ENCODE measurements at places on chromosomes 7 and 10. TPM values are rescaled to one million over a fixed set of nuclear protein-coding genes. Genes with fewer than 3 reads are reported as not detected.

- no peak for DNase-seq
- H3K27me3 ChIP-seq, result 0 out of 2 replicates have a peak, but pooled peaks cover 2% of the 10 kb centered on the region
- H3K4me1 ChIP-seq, result no peaks in the 10 kb centered on the region
- no peak overlapping the region for H3K4me3 ChIP-seq
Observed at GRCh38 chr7:72249106-72249505, 163.0 kb downstream of the CALN1 start.

GRCh38 chr7:25772802-25773201 is 379.2 kb upstream of the NFE2L3 start:
- no peak for DNase-seq
- no peaks in the 10 kb centered on the region for H3K27me3 ChIP-seq
- H3K36me3 ChIP-seq, result no peaks in the 10 kb centered on the region
- H3K4me1 ChIP-seq, result peaks cover 24% of the 10 kb centered on the region
- H3K27ac ChIP-seq, result no peak overlapping the region
- no peak overlapping the region for H3K4me3 ChIP-seq

Gene DENND11
- total RNA-seq, result 17.0 TPM

- no peak overlapping the region for H3K27ac ChIP-seq
- H3K27me3 ChIP-seq, result no peaks in the 10 kb centered on the region
- no peak overlapping the region for H3K4me3 ChIP-seq
- peaks cover 3% of the 10 kb centered on the region for H3K4me1 ChIP-seq
- DNase-seq, result no peak
Observed at GRCh38 chr7:108145401-108145800, 15.2 kb upstream of the LAMB4 start.

Gene HYAL4
- total RNA-seq, result not detected

GRCh38 chr7:937856-938484 is 16.5 kb downstream of the ADAP1 start:
- no peak for DNase-seq
- H3K27ac ChIP-seq, result no peak overlapping the region
- no peaks in the 10 kb centered on the region for H3K27me3 ChIP-seq
- H3K36me3 ChIP-seq, result no peaks in the 10 kb centered on the region

Gene TCF7L2
- 19.4 TPM for total RNA-seq

DNA sequence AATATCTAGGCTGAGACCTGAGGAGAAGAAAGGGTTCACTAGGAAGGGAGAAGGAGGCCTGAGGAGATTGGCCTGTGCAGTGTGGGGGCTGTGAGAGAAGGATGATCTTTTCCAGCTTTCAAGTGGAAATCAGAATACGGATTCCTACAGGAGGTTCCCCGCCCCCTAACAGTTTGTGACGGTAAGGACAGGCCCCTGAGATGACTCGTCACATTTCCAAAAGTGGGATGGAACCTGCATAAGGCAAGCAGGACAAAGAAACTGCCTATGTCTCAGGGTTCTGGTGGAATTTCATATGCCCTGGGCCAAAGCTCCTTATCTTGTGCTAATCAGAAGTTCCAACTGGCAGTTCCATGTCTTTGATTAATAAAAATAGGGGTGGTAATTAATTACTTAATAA is 275.6 kb downstream of the SNX10 start:
- no peak overlapping the region for H3K4me3 ChIP-seq
- no peak for DNase-seq
- no peak overlapping the region for H3K27ac ChIP-seq
- no peaks in the 10 kb centered on the region for H3K4me1 ChIP-seq

Gene OR9A2
- total RNA-seq, result not detected

Gene DDX56
- total RNA-seq, result 88.5 TPM

GRCh38 chr7:76358481-76359110 is at the start of gene YWHAG:
Gene YWHAG, minus strand, starts transcription at chr7:76358991. Its CDS starts 183 bp downstream, at chr7:76358808.
- H3K27me3 ChIP-seq, result no peaks in the 10 kb centered on the region
- peak within 1 kb of the TSS; percentile 96 for H3K4me3 ChIP-seq
- H3K36me3 ChIP-seq, result peaks cover 36% of the 10 kb centered on the region
- H3K27ac ChIP-seq, result peak within 1 kb of the TSS; percentile 93
- DNase-seq, result peak; percentile 91
- peaks cover 5% of the 10 kb centered on the region for H3K4me1 ChIP-seq

DNA sequence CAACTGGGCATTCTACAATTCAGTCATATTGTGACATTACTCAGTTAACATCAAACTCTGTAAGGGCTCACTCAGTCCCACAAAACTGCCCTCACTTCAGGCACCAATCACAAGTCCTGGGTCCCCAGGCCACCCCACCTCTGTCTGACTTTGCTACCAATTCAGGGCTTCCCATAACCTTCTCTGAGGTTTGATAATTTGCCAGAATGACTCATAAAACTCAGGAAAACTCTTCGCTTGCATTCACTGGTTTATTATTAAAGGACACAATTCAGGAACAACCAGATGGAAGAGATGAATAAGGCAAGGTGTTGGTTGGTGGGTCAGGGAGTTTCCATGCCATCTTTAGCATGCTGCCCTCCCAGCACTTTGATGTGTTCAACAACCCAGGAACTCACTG is 41.3 kb downstream of the AVL9 start:
- H3K4me1 ChIP-seq, result peaks cover 6% of the 10 kb centered on the region
- no peak for DNase-seq
- no peaks in the 10 kb centered on the region for H3K36me3 ChIP-seq
- no peak overlapping the region for H3K27ac ChIP-seq
- no peak overlapping the region for H3K4me3 ChIP-seq

Gene ANKRD7
- 0.93 TPM for total RNA-seq

- no peak for DNase-seq
- no peaks in the 10 kb centered on the region for H3K27me3 ChIP-seq
- no peaks in the 10 kb centered on the region for H3K4me1 ChIP-seq
- H3K27ac ChIP-seq, result no peak overlapping the region
- no peaks in the 10 kb centered on the region for H3K36me3 ChIP-seq
Observed at GRCh38 chr7:112124061-112124766, 82.0 kb downstream of the DOCK4 start.

Gene HDAC9
- total RNA-seq, result 1.4 TPM

Gene NPFFR1
- total RNA-seq, result not detected

DNA sequence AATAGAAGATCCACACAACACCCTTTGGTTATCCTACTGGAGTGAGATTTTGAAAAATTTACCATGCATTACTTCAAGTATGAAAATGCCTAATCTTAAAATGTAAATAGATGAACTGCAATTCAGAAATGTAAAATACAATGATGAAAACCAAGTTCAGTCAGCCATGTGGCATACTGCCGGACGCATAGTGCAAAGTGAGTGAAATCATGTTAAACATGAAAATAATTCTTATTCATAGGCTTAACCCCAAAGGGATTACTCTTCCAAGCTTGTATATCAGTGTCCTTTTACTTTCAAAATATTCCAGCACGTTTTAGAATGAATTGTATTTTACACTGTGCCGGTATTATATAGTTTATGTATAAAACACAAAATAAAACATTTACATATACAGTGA is 99.8 kb downstream of the THSD7A start:
- no peak overlapping the region for H3K27ac ChIP-seq
- no peaks in the 10 kb centered on the region for H3K36me3 ChIP-seq
- no peaks in the 10 kb centered on the region for H3K4me1 ChIP-seq

GRCh38 chr10:110852255-110852896 is 19.4 kb upstream of the PDCD4 start:
- H3K4me1 ChIP-seq, result peaks cover 3% of the 10 kb centered on the region
- no peaks in the 10 kb centered on the region for H3K36me3 ChIP-seq
- no peak for DNase-seq
- H3K27me3 ChIP-seq, result no peaks in the 10 kb centered on the region
- no peak overlapping the region for H3K4me3 ChIP-seq

DNA sequence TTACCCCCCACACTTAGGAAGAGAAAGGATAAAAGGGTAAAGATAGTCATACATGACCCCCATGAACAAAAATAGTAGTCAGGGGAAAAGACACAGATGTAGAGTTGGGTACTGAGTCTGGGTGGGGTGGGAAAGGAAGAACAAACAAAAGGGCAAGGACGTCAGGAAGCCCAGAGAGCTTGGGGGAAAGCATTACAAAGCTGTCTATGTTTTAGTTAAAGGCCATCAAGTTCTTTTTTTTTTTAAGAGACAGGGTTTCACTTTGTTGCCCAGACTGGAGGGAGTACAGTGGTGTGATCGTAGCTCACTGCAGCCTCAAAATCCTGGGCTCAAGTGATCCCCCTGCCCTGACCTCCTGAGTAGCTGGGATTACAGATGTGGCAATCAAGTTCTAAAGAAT is 98.4 kb upstream of the PDLIM1 start:
- no peak overlapping the region for H3K4me3 ChIP-seq
- DNase-seq, result no peak
- no peaks in the 10 kb centered on the region for H3K27me3 ChIP-seq
- no peak overlapping the region for H3K27ac ChIP-seq

Gene GPR15LG
- total RNA-seq, result not detected

DNA sequence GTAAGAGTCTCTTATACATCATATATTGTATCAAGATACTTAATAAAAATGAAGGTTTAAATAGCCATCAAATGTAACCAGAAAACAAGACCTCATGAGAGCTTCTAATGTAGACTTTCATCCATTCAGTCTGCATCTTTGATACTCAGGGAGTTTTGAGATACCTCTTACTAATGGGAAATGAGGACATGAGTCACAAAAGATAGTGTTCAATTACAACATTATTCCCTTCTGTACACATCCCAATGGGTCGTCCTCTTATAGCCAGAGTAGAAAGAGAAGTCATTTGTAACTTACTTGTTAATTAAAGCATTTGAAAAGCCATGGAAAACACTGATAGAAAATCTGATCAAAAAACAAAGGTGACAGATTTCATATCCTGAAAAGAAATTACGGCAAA is 19.4 kb downstream of the SHTN1 start:
- no peak for DNase-seq
- H3K4me3 ChIP-seq, result no peak overlapping the region
- no peak overlapping the region for H3K27ac ChIP-seq
- no peaks in the 10 kb centered on the region for H3K36me3 ChIP-seq

- H3K27ac ChIP-seq, result no peak overlapping the region
- peak; percentile 66 for DNase-seq
- H3K4me1 ChIP-seq, result no peaks in the 10 kb centered on the region
- no peaks in the 10 kb centered on the region for H3K36me3 ChIP-seq
- H3K27me3 ChIP-seq, result peaks cover 3% of the 10 kb centered on the region
Observed at GRCh38 chr7:137454246-137454724, 110.8 kb upstream of the PTN start.

DNA sequence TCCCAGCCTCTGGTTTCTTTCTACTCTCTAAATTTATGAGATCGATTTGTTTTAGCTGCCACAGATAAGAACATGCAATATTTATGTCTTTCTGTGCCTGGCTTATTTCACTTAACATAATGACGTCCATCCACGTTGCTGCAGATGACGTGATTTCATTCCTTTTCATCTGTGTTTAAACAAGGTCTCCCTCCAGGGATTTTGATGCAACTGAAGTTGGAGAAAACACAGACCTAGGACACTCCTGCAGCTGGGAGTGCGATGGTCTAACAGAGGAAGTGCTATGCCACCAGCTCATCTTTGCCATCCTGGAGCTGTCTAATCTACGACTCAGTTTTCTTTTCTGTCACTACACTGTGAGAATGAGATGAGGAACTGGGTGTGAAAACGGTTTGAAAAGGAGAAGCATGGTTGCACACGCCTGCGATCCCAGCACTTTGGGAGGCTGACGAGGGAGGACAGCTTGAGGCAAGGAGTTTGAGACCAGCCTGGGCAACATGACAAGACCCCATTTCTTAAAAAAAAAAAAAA is 1.5 kb upstream of the KCTD7 start:
- H3K27me3 ChIP-seq, result no peaks in the 10 kb centered on the region
- H3K4me3 ChIP-seq, result no peak overlapping the region
- no peaks in the 10 kb centered on the region for H3K4me1 ChIP-seq
- H3K27ac ChIP-seq, result no peak overlapping the region
- H3K36me3 ChIP-seq, result no peaks in the 10 kb centered on the region
- no peak for DNase-seq

DNA sequence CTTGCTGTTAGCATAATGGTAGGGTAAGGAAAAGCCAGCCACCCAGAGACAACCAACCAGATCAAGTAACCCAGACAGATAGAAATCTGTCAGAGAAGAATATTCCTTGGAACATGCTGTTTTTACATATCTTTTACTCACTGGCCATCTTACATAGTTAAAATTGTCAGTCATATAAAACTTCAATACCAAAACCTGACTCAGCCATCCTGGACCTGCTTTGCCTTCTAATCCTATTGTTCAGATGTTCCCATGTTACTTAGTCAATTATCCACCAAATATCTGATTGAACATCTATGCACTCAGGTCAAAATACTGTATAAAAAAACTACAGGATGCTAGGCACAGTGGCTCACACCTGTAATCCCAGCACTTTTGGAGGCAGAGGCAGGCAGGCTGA is 466.5 kb upstream of the NRP1 start:
- H3K27ac ChIP-seq, result no peak overlapping the region
- no peak for DNase-seq
- no peak overlapping the region for H3K4me3 ChIP-seq
- no peaks in the 10 kb centered on the region for H3K36me3 ChIP-seq

DNA sequence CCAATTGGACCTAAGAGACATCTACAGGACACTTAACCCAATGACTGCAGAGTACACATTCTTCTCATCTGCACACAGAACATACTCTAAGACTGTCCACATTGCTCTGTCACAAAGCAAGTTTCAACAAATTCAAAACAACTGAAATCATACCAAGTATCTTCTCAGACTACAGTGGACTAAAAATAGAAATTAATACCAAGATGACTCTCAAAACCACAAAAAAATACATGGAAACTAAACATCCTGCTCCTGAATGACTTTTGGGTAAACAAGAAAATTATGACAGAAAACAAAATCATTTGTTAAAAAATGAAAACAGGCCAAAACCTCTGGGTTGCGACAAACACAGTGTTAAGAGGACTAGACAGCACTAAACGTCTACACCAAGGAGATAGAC is 24.5 kb downstream of the SNX13 start:
- no peaks in the 10 kb centered on the region for H3K4me1 ChIP-seq
- H3K27ac ChIP-seq, result no peak overlapping the region
- H3K27me3 ChIP-seq, result no peaks in the 10 kb centered on the region

DNA sequence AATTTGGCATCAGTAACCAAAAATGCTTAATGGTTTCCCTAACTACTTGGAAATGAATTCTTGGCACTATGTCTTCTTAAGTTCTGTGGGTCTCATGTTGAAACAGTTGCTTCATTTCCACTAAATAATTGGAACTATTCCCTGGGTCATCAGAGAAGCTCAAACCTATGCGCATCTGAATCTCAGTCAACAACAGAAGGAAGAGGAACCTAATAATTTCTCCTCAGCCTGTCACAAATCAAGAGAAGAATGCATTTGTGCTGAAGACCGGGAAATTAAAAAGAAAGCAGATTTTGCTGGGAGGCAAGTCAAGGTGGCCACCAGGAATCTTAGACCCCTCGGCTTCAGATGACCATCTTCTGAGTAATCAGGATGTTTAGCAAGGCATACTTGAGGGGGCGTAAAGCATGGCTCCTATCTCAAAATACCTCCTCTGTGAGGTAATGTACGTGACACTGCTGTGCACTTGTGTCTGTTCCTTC is 41.4 kb downstream of the TOMM7 start:
- H3K4me1 ChIP-seq, result peaks cover 6% of the 10 kb centered on the region
- no peak overlapping the region for H3K27ac ChIP-seq
- H3K27me3 ChIP-seq, result no peaks in the 10 kb centered on the region
- no peak for DNase-seq
